Cardiac fibroblast (primary cell): ENCODE measurements at places on chromosomes 2 and 18.

- DNase-seq = no peak
These were observed 114.2 kb downstream of the SRBD1 start for GRCh38 chr2:45496869-45497268.

DNA sequence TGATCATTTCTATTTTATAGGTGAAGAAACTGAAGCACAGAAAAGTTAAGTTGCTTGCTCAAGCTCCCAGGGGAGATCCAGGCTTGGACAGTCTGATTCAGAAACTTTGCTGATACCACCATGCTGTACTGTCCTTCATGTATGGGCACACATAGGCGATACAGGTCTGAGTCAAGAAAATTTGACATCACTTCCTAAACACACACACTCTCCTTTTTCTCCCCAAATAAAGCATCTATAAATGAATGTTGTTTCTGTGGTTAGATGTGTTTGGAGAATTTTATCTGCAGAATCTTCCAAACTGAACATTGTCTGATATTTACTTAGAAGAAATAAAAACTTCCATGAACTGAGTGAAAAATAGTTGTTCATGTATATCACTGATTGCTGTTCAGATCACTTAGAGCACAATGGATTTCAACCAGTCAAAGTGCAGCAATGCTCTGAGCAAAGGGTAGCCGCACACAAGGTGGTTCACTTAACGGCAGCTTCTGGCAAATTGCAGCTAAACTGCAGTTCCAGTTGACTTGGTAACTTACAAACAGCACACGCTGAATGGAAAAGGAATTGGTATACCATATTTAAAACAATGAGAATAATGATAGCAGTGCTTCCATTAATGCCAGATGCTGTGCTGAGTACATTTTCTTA is 10.0 kb upstream of the AGFG1 start:
- DNase-seq = peak; percentile 57

GRCh38 chr18:9705183-9705829 is 2.8 kb upstream of the RAB31 start:
- peak; percentile 87 for DNase-seq

GRCh38 chr18:54805571-54806334 is 22.5 kb upstream of the RAB27B start:
- peak; percentile 93 for DNase-seq

- DNase-seq = no peak
These were observed 6.1 kb upstream of the TMBIM1 start for GRCh38 chr2:218298314-218298875.

GRCh38 chr2:187148059-187148714 is 299.2 kb upstream of the ZSWIM2 start:
- DNase-seq = no peak

DNA sequence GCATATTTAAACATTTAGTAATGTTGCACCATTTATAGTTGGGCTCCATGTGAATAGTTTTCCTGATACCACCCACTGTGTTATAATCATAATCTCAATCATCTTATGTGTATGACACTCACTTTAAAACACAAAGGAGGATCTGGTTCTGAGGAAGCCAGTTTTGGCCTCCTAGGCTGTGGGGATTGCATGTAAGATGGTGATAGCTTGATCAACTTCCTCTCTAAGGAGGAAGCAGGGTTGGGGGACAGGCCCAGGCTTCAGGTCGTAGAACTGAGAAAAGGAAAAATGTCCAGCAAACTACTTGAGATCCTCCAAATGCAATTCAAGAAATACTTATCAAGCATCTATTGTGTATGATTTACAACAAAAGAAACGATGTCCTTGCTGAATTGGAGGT is 4.9 kb upstream of the PPM1B start:
- no peak for DNase-seq

- DNase-seq = peak; percentile 98
These were observed 154.8 kb downstream of the TGIF1 start for GRCh38 chr18:3604498-3605408.

DNA sequence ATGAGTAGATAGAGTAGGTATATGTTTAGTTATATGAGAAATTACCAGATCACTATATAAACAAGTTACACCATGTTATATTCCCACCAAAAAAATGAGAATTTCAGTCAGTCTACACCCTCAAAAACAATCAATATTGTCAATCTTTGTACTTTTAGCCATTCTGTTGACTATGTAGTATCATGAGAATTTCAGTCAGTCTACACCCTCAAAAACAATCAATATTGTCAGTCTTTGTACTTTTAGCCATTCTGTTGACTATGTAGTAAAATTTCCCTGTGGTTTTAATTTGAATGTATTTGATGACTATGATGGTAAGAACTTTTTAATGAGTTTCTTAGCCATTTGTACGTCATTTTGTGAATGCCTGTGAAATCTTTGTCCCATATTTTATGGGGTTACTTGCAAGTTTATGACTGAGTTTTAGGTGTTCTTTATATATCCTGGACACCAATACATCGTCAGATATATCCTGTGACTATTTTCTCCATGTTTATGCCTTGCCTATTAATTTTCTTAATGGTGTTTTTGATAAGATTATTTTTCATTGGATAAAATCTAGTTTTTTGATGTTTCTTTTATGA is 528.4 kb upstream of the SPHKAP start:
- no peak for DNase-seq

- peak; percentile 83 for DNase-seq
These were observed 36.0 kb upstream of the CD207 start for GRCh38 chr2:70871398-70872211.

- no peak for DNase-seq
These were observed 10.9 kb upstream of the PEX13 start for GRCh38 chr2:61006486-61007105.

DNA sequence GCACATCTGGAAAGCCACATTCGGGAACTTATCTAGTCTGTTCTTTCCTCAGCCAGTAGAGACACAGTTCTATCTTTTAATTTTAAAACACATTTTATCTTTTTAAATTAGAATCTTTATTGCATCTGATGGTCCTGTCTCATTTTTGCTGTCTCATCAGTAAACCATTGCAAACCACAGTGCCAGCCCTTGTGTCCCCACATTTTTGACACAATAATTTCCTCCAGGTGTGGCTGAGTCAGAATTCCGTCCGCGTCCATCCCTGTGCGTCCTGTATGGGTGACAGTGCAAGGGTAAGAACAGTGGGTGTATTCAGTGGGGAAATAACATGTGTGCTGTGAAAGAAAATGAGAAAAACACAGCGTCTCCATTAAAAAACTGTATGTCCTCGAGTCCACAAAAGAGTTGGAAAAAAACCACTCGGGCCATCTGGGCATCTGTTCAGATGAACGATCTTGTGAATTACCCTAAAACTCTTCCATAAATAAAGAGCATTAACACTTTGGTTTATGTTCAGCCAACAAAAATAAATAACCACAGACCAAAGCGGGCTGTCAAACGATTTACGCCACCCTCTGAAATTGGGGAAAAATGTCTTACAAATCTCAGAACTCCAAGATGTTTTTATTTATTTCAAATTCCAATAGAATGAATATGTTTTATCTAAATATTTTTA is 137.3 kb downstream of the ZNF516 start:
- no peak for DNase-seq

GRCh38 chr18:57060814-57061213 is 86.1 kb upstream of the BOD1L2 start:
- no peak for DNase-seq

DNA sequence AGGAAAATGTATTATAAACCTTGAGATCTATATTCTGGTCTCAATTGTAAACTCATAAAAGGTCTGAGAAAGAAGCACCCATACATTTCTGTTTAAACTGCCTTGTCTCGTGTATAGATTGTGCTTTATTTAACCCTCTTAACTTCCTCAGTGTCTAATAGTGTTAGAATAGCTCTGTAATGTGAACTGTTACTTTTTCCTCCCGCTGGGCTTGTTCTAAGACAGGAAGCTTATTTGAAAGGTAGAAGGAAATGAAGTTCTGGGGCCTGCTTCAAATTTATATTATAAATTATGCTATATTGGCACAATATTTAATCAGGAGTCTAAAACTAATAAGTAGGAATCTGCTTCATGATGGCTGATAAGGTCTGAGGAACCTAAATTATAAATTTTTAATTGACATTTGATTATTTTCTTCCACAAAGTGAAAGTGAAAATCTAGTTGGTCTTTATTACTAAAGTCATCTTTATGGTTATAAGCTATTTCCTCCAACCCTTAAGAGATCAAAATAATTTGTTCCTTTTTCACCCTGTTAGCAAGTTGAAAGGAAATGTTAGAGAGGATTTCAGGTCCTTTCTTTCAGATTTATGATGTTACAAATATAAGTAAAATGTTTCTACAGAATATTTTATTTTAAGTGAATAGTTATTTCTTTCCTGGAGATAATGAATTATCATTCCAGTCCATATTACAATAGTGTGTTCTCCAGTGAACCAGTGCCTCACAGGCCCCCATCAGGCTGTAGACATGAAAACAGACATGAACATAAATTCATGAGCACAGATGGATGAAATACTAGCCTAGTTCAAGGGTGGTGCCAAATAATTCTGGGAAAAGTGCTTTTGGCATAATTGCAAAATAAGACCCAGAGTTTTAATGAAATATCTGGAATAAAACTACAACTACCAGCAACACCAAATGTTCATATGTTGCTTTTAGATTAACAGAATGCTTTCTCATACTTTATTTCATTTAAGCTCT is 7.9 kb downstream of the MFSD6 start:
- peak; percentile 6 for DNase-seq

GRCh38 chr2:96501886-96502810 is 3.0 kb downstream of the NEURL3 start:
- DNase-seq = no peak

DNA sequence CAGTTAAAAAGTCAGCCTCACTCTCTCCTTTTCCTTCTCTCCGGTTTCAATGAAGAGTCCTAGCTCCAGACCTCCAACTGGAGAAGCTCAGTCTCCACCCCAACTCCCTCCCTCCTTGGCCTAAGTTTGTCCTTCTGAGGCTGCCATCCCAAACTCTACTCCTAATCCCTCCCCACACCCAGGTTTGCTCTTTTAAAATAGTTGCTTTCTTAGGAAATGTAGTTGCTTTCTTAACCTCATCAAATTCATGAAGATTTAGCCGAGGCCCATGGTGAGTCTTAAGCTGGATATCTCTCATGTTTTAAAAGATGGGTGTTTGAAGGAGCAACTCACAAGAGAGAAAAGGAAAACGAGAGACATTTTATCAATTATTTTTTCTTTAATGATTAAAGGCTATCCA is 937 bp upstream of the LANCL1 start:
- peak; percentile 80 for DNase-seq

GRCh38 chr2:109435901-109436598 is 177.7 kb downstream of the SEPTIN10 start:
- DNase-seq = peak; percentile 71

DNA sequence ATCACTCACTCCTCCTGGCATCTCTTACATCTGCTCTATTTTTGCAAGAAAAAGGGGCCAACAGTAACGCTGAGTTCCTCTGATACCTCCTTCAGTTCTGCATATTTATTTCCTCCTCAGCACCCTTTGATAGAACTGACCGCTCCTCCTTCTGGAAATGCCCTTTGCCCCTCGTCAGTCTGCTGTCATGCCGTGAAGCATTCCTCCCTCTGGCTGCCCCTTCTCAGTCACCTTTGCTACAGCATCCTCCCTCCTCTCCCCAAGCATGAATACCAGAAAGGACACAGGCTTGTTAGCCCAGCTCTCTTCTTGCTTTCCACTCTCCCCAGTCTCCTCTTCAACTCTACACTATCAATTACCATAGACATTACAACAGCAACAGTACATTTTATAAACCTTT is 135.4 kb downstream of the NBAS start:
- no peak for DNase-seq

GRCh38 chr18:37712776-37713175 is 147.2 kb upstream of the CELF4 start:
- DNase-seq = peak; percentile 54

DNA sequence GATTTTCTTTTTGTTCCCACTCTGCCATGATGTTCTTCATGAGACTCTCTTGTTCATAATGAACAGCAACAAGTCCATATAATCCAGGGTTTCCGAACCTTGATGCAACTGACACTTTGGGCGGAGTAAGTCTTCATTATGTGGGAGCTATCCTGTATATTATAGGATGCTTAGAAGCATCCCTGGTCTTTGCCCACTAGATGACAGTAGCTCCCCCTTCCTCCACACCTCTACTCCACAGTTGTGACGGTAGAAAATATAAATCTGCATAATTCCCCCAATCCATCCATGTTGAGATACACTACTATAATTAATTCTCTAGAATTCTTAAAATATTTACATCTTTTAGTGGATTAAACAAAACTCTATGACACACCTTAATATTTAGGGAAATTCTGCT is 482.2 kb upstream of the CELF4 start:
- DNase-seq = no peak

DNA sequence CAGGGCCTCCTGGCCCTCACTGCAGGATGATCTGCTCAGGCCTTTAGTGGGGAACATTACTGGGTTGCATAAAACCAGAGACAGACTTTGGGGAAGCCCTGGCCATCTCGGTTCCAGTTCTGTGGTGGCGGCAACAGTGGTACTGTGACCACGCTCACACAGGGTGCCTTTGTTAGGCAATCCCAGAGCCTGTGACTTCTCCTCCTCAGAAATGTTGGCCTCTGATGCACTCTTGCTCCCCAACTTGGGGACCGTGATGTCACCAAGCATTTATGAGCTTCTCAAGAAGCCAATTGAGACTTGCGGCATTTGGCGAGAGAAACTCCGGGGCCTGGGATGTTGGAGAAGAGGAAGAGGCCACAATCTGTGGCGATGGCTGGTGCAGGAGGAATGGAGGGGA is 80.9 kb upstream of the PKDCC start:
- DNase-seq = peak; percentile 7

- DNase-seq = peak; percentile 38
These were observed at the start of gene CYRIA for GRCh38 chr2:16665748-16666448. CYRIA (minus strand) TSS chr2:16665834; CDS start chr2:16588119, 77,715 bp downstream.

- no peak for DNase-seq
These were observed 211.8 kb downstream of the NRXN1 start for GRCh38 chr2:50820176-50820575.

- DNase-seq = peak; percentile 95
These were observed 180.4 kb downstream of the FAM124B start for GRCh38 chr2:224221455-224221913.

DNA sequence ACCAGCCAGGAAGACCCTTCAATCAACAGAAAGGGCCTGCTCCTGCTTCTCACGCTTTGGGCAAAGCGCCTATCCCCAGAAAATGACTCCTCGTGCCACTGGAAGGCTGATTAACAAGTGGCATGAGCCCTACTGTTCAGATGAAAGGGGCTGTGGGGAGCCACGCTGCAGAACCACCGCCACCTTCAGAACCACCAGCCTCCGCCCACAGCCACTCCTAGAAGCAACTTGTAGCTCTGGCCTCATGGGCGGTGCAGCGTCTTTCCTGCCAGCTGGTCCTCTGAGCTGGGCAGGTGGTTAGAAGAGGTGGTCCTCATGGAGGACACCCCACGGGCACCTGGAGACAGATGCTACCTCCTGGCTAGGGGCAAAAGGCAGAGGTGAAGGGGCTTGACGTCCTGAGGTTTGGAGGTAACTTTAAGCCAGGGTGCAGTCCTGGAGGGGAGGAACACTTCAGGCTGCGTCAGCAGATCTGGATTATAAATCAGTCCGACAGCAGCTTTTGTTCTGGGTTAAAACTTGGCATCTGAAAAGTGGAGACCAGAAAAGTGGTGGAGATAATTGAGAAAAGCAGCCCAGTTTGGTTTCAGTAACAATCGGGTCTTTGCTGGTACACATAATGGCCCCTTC is 861 bp upstream of the SEMA4C start:
- no peak for DNase-seq

- no peak for DNase-seq
These were observed 20.1 kb upstream of the BMPR2 start for GRCh38 chr2:202355993-202356505.
